Panc1 (cell line): ENCODE measurements at places on chromosomes 12 and 14. TPM values are rescaled to one million over a fixed set of nuclear protein-coding genes. Genes with fewer than 3 reads are reported as not detected.

DNA sequence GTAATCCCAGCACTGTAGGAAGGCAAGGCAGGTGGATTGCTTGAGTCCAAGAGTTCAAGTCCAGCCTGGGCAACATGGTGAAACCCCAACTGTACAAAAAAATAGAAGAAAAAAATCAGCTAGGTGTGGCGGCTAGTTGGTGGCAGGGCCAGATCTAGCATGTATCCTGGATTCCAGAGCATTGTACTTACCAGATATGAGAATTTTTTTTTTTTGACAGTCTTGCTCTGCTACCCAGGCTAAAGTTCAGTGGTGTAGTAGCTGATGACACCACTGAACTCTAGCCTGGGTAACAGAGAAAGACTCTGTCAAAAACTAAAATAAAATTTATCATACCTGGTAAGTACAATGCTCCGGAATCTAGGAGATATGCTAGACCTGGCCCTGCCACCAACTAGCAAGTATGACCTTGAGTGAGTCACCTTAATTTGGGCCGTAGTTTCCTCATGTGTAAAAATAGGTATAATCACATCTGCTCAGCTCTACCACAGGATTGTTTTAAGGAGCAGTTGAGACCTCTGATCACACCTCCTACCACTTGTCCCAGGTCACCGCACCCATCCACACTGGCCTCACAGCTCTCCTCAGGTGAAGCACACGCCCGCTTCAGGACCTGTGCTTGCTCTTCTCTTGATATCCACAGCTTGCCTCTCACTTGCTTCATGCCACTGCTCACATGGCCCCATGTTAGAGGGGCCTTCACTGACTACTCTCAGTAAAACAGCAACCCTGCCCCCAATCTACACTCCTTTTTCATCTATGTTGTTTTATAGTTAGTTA, 140.2 kb downstream of the STXBP6 start:
- no peak for DNase-seq

- no peak for DNase-seq
Observed at GRCh38 chr14:43894534-43894933, 612.5 kb downstream of the FSCB start.

GRCh38 chr12:105658389-105658788, 327.9 kb downstream of the C12orf75 start:
- DNase-seq: no peak

DNA sequence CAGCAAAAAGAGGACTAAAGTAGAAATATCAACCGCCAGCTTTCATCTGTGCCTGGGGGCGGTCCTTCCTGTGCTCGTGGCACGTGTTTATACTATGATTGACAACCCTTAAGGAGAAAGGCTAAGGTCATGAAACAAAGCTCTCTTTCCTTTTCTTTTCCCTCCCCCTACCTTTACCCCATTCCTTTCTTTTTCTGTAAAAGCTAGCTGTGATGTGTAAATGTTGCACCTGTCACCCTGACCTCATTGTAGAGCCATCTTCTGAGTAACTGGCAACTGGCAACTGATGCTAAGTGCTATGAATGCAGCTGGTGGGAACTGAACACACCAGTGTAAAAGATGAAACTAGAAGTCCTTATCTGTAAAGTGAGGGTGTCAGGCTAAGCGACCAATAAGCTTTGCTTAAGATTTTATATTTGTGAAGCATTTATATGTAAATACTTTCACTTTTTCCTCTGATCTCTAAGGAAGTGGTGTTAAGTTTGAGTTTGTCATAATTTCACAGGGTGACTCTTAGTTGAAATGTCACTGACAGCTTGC, 102.8 kb upstream of the BCAT1 start:
- DNase-seq: no peak

GRCh38 chr12:87311206-87311605, 718.0 kb downstream of the C12orf50 start:
- no peak for DNase-seq

GRCh38 chr14:73720636-73721035, 6.5 kb upstream of the PNMA1 start:
- no peak for DNase-seq

- DNase-seq: no peak
Observed at GRCh38 chr12:59600171-59600570, 4.3 kb downstream of the SLC16A7 start.

The CHST11 gene
- total RNA-seq: 11.4 TPM

The ASB2 gene
- 0.28 TPM for total RNA-seq
